ENCODE measurements at places on chromosomes 12 and 14. TPM values are rescaled to one million over a fixed set of nuclear protein-coding genes. Genes with fewer than 3 reads are reported as not detected.

The DHRS4 gene
- total RNA-seq: 32.2 TPM

The CD69 gene
- 97.9 TPM for total RNA-seq

DNA sequence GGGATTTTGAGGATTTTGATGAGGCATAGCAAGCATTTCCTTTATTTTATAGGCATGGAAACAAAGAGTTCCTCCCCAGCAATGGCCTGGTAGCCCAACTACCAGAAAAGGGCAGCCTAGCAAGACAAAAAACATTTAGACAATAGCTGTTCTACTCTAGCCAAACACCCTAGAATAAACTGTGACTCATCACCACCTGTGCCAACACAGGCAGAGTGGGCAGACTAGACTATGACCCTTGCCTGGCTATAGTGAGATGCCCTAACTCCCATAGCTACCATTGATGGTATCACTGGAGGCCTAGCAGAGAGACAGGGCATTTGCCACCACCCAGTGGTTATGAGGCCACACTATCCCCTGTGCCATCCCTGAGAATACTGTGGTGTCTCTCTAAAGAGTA lies 15.5 kb upstream of the CCER1 start:
- no peaks in the 10 kb centered on the region for H3K4me1 ChIP-seq
- H3K27ac ChIP-seq: no peak overlapping the region
- H3K4me3 ChIP-seq: no peak overlapping the region
- H3K36me3 ChIP-seq: no peaks in the 10 kb centered on the region

DNA sequence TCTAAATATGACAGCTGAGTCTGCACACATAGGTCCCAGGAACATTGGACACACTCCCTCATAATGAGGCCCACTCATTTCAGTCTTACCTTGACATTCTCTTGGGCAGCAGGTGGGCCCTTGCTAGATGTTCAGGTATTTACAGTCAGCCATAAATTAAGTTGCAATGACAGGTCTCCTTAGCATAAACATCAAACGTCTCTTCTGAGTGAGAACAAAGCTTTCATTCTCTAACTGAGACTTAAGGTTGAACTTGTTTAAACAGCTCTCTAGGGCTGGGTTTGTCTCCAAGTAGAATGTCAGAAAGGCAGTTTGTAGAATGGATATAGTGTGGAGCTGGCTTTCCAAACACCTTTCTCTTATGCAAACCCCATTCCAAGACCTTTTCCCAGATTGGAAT lies 10.3 kb downstream of the ACVR1B start:
- no peaks in the 10 kb centered on the region for H3K27me3 ChIP-seq
- H3K4me3 ChIP-seq: no peak overlapping the region
- peaks cover 31% of the 10 kb centered on the region for H3K4me1 ChIP-seq
- H3K27ac ChIP-seq: no peak overlapping the region

GRCh38 chr14:81519200-81520011 lies 14.2 kb downstream of the SEL1L start:
- H3K36me3 ChIP-seq: peaks cover 54% of the 10 kb centered on the region
- peaks cover 45% of the 10 kb centered on the region for H3K4me1 ChIP-seq

Measured in activated CD4-positive, alpha-beta T cell treated with anti-CD3 and anti-CD28 coated beads for 36 hours (primary cell).